ENCODE measurements at places on chromosomes 2 and 18.

DNA sequence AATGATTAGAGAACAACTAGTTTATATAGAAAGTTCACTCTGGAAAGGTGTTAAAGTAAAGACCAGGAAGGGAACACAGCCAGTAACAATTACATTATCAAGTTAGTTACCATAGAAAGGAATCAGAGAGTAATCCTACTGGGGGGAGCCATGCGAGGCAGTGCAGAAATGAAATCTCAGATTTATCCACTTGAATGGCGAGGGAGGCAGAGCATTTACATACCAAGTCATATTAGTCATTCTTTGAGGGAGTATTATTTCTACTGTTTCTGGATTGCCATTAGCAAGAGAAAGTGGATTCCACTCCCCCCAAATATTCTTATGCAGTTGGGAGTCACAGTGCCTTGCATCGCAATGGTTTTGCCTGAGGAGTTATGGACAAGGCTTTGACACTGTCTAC, 472.7 kb upstream of the TRIB2 start:
- no peak for DNase-seq

GRCh38 chr2:169822785-169823392, 1.8 kb downstream of the METTL5 start:
- no peak for DNase-seq

DNA sequence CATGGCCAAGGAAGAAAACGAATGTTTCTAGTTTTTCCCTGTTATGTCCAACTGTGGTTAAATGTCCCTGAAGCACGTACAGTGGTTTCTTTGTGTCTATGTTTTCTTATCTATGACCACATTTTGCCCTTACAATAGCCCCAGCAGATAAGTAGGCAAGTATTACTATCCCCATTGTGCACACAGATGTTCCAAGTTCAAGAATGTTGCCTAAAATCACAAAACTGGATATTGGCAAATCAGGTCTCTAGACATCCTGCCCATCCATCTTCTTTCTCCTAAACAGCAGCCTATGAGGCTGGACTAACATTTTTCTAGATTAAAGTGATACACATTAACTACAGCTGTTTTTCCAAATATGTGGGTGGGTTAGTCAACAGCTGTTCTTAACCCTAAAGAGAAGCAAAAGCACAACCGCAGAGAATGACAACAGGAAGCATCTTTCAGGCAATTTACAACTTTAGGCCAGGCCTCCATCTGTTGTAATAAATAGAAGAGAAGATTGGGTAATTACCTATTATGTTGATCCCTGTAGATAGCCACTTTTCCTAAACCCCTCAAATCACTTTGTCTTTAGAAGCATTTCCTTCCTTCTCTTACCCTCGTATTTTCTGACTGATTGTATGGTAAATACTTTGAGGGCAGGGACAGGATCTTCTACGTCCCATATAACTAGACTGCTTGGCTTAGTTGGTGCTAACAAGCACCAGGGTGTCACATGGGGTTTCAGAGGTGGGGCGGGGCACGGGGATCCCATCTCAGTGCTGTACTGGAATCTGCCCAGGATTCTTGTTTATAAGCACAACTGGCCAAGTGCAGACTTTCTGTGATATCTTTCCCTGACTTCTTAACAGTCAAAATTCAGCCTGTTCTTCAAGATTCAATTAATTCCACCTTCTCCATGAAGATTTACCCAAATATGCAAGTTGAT, 132.1 kb upstream of the SETBP1 start:
- DNase-seq: no peak

DNA sequence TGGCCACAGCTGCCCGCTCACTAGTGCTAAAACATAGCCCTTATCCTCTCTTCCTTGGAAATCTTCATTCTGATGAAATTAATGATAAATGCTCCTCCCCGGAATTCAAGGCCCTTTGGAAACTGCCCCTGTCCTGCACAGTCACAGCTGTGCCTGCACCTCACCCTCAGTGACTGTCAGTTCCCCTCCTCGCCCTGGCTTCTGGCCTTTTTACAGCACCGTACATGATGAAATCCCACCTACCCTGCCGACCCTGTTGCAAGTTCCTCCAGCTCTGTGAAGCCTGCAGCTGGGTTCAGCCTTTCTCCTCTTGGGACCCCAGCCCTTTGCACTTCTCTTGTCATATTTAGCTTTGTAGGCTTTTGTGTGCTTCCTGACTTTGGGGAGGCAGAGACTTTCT, 48.4 kb downstream of the DCDC2C start:
- no peak for DNase-seq

GRCh38 chr18:9673296-9674251, 34.5 kb upstream of the RAB31 start:
- no peak for DNase-seq

DNA sequence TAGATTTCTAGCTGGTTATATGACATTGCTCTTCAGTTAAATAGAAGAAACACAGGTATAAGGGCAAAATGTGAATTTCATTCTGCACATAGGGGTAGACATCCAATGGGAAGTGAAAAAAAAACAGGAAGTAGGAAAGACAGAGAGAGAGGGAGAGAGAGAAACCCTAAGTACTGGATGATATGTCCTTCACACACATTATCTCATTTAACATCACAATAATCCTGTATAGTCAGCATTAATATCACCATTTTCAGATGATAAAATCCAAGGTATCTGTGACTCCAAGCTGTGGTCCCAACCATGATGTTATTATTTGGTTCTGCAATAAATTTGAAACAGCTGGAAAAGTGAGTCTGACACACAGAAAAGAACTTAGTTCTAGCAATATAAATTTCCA, 759.9 kb downstream of the SATB2 start:
- DNase-seq: no peak

GRCh38 chr2:84817239-84817655, 63.6 kb downstream of the TRABD2A start:
- no peak for DNase-seq

DNA sequence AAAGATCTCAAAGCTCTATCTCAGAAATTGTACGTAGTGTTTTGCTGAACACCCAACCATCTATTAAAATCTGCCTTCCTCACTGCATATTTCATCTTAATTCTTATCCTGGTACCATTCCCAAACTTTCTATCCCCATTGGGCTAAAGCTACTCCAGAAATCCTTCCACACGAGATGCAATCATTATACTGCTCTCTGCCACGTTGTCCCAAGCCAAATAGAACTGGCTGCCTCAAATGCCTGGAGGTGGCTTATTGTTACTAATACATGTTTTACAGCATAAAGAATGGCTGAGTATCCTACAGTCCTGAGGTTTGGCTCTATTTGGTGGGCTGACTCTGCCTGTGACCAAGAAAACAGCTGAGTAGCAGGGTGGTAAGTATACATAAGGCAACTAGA, 306.0 kb upstream of the ACVR2A start:
- no peak for DNase-seq

DNA sequence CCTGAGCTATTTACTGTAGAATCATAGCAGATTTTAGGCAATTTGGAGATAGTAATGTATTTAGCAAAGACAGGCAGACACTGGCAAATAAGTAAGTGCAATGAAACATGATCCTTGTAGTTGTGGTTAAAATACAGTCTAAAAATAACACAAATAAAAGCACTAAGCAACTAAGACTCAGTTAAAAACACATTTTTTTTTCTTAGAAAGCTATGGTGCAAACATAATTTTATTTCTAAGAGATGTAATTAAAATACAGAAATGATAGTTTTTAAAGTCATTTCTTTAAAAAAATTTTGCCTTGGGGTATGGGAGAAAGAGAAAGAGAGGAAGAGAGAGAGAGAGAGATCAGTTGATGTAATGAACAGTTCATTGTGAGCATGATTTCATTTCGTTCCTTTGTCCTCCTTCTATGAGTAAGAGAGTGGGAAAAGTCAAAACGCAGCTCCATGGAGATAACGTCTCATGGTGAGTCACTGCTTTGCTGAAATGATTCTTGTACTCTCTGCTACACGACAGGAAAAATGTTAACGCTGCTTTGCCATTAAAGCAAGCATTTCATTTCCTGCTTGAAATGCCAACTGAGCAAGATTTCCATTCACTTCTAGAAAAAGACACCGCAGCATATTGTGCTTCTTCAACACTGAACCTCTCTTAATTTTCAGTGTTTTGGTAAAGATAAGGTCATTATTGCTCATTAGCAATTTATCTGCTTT, 61.3 kb upstream of the PGAP1 start:
- DNase-seq: no peak

DNA sequence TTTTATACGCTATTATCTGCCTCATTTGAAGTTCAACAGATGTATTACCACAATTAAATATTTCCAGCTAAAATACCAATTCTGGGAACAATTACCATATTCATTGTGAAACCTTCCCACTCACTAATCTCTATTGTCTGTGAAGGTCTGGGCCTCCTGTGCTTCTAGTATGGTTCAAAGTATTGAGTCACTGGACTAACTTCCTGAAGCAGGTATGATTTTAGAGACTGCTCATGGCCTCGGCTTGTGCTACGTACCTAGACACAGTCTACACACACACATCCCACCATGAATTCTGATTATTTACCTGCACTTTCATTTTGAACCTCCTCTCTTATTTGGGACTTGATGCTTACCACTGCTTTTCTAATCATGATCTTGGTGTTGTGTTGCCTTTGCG, 180.7 kb upstream of the EPHA4 start:
- no peak for DNase-seq

DNA sequence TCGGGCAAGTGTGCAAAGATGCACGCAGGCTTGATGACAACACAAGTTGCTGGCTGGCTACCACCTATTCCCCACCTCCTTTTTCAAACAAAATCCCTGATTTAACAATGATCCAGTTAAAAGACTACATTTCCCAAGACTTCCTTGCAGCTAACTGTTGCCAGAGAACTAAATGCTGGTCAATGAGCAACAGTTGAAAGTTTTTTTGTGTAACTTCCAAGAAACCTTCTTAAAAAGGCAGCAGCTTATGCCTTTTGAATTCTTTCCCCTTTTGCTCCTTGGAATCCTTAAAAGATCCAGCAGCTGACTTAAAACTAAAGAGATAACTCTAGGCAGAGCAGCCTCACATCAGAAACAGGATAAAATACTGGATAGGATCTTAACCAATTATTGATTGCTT, 38.5 kb downstream of the NPHP1 start:
- no peak for DNase-seq

GRCh38 chr2:239750929-239751678, 274.0 kb downstream of the NDUFA10 start:
- DNase-seq: no peak

DNA sequence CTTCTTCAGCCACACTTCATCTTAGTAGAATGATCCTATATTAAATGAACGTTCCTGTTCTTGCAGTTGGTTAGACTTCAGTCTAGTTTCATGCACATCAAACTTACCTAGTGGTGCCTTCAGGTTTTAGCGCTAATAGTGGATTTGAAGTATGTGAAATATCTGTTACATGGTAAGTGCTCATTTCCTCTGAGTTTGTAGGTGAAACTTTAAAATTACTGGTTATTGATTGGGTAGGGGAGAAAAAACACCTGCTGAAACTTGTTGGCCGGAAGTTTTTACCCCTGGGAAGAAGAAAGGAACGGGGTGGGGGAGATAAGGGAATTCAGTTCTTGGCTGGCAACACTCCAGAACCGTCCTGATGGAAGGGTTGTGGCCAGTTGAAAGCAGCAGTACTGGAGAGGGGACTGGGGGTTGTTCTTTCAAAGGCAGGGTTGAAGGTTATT, 112.8 kb downstream of the SPTBN1 start:
- no peak for DNase-seq

DNA sequence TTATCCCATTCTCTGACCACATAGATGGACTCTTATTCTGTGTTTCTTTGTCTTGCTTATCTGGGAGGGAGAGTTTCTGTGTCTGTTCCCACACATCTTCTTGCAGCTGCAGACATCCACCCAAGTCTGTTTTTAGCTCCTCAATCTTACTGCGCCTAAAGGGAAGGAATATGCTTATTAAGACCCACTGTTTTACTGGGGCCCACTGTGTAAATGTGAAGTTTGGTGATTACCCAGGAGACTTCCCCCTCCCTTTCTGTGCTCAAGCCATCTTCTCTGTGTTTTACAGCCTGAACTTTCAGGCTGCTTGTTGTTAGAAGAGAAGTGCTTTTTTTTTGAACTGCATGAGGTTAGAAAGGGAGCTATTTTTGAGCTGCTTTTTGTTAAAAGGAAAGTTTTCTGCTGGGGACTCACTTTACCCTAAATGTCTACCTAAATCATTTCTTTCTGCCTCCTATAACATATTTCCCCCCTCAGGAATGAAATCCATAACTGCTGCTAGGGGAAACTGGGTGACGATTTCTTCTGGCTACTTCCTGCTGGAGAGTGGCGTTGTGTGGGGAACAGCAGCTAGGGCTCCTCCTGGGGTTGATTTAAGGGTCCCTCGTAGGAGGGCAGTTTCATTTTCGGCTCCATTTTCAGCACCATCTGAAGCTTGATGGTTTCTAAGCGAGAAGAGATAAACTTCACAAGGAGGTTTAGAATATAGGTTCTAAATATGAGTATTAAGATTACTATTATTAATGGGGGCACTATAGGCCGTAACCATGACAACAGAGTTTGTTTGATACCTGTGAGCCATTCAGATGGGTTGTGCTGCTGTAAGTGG, 39.5 kb upstream of the GMCL1 start:
- DNase-seq: no peak

- DNase-seq: peak; percentile 32
These were observed 4.7 kb downstream of the CAPG start for GRCh38 chr2:85405201-85406059.

GRCh38 chr2:216183462-216183861, 74.3 kb downstream of the XRCC5 start:
- no peak for DNase-seq

GRCh38 chr2:157233506-157233905, 24.0 kb upstream of the GALNT5 start:
- no peak for DNase-seq

DNA sequence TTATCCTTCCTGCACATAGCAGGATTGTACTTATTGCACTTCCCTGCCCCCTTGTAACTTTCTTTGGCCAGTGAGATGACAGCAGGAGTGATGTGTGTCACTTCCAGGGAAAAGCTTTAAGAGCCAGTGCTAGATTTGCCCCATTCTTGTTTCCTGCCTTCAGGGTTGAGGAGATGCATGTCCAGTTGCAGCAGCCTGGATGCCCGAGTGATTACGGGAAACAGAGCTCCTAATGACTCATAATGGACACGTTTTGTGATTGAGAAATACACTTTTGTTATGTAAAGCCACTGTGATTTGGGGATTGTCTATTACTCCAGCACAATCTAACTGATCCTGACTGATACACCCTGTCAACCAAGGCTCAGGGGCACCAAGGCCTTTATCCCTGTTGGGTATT, 5.0 kb upstream of the TET3 start:
- no peak for DNase-seq

DNA sequence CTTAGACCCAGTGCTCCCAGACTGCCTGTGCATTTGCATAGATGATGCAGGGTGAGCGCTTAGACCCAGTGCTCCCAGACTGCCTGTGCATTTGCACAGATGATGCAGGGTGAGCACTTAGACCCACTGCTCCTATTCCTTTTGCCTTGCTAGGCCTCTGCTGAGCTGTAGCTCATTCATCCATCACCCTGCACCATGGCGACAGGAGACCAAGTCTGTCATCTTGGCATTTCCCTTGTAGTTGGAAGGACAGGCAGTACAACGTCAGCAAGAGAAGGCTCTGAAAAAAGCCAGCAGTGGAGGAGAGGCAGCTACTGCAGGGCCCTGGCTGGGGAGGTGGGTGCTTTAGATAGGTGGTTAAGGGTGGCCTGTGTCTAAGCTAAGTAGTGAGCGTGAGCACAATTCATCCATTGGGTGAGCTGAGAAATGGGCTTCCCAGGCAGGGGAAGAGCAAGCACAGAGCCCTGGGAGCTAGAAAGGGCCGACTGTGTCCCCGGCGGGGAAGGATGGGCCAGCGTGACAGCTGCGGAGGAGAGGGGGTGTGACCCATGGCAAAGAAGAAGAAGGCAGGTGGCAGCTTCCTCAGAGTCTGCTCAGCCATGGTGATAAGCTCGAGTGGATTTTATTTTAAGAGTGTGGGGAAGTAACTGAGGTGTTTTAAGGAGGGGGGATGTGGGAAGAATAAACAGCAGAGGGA, 108.8 kb downstream of the LPIN1 start:
- no peak for DNase-seq

Data from T follicular helper cell (primary cell).